ENCODE measurements at places on chromosomes 1 and 21.

DNA sequence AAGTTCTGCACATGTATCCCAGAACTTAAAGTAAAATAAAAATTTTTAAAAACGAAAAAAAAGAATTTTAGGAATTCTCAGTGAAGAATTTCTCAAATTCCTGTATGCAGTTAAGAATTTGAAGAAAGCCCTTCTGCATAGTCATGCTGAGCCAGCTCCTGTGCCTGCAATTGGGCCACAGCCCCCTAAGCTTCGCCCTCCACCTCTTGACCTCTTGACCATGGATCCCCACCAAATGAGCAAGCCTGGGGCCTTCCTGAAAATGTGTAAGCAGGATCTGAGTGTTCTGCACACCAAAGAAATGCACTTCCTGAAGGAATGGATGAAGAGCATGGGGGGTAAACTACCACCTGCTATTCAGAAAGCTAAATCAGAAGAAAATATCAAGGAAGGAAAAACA lies 52.0 kb downstream of the NBPF6 start:
- DNase-seq = no peak

GRCh38 chr1:100070201-100070939 lies 62.4 kb downstream of the SASS6 start:
- DNase-seq = no peak

- no peak for DNase-seq
Measured at GRCh38 chr1:106960412-106960811, 96.1 kb upstream of the PRMT6 start.

GRCh38 chr1:229507502-229507901 lies 639 bp downstream of the NUP133 start:
- DNase-seq = no peak

DNA sequence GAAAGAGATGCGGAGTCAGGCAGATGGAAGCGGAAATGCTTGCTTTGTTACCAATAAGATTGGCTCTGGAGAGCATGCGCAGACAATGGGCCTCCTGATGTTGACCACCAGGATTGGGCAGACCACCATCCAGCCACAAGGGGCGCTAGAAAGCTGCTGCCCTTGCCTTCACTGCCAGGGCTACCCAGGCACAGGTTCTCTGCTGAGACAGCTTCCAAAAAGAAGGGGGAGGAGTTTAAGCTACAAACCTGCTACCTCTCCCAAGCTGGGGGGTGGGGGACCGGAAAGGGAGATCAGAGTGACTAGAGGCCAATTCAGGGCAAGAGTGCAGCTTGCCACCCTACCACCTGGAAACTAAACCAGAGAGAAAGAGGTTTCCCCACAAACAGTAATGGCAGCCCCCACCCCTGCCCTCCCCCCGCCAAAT lies 369.7 kb downstream of the RRAGC start:
- peak; percentile 68 for DNase-seq

DNA sequence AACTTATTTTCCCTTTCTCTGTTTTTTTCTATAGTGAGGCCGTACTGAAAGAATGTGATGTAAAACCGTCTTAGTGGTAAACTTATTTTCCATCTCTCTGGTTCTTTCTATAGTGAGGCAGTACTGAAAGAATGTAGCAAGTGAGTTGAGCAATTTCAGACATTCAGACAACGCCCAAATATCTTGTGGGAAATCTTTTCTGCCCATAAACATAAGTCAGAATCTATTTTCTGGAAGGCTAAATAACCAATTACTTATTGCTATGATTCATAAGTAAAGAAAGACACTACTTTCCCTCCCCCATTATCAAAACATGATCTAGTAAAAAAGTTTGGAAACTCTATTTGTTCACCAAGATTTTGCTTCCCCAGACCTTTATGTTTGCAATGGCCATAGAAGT lies 18.8 kb upstream of the SCCPDH start:
- no peak for DNase-seq

GRCh38 chr1:213327017-213327667 lies 276.1 kb downstream of the RPS6KC1 start:
- no peak for DNase-seq

- DNase-seq = no peak
Measured at GRCh38 chr1:30607723-30608122, 115.7 kb downstream of the MATN1 start.

GRCh38 chr1:63690966-63691700 lies 82.7 kb upstream of the ROR1 start:
- DNase-seq = no peak

GRCh38 chr1:184061396-184062003 lies 10.0 kb downstream of the TSEN15 start:
- no peak for DNase-seq
